ENCODE measurements at places on chromosomes 3 and 15.

DNA sequence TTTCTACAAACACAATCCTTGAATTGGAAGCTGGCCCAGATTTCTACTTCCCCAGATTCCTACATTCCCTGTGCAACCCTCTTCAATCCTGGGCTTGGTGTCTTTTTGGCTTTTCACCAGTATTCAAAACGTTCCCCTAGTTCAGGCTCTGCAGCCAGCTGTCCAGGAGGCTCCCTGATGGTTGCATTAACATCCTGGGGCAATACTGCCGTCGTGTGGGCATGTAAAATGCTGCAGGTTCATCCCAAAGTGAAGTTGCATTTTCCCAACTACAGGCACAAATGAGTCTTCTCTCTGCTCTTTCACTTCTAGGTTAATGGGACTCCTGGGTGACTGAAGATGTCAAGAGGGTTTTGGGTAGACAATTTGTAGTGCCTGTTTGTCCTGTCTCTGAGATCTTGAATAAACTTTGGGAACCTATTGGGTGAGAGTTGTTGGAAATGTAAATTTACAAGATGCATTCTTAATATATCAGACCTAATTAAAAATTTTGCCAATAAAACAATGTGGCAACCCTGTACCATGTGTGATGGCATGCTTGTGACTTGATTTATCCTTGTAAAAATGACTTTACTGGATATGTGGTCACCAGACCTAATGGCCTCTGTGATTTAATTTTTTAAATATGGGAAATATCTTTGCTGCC, 28.6 kb downstream of the SOX14 start:
- peak; percentile 28 for DNase-seq

DNA sequence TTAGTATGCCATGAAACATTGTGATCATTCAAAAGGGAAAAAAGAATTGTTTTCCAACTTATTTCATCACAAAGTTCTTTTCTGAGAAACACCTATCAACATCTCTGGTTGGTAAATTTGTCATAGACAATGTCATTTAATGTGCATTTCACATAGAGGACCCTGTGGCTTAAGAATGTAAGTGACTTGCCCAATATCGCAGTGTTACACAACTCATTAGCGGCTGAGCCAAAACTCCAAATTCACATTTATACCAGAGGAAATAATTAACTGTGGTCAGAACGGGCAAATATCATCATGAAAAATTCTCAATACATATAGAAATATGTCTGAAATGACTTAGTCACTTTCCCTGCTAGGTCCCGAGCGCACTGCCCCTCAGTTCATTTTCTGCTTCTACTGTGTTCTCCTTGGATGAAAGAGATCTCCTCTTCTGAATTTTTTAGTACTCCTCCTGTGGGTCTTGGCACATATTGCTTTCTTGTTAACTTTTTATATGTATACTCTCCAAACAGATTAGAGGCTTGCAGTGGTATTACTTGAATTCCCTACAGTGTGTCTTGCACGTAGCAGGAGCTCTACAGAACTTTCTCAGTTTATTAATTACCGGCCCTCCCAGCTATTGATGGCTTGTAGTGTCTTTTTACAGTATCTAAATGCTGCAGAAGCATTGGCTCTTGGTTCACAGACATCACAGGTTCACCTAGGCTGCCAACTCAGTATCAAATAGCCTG, 33.1 kb downstream of the PTX3 start:
- no peak for DNase-seq

DNA sequence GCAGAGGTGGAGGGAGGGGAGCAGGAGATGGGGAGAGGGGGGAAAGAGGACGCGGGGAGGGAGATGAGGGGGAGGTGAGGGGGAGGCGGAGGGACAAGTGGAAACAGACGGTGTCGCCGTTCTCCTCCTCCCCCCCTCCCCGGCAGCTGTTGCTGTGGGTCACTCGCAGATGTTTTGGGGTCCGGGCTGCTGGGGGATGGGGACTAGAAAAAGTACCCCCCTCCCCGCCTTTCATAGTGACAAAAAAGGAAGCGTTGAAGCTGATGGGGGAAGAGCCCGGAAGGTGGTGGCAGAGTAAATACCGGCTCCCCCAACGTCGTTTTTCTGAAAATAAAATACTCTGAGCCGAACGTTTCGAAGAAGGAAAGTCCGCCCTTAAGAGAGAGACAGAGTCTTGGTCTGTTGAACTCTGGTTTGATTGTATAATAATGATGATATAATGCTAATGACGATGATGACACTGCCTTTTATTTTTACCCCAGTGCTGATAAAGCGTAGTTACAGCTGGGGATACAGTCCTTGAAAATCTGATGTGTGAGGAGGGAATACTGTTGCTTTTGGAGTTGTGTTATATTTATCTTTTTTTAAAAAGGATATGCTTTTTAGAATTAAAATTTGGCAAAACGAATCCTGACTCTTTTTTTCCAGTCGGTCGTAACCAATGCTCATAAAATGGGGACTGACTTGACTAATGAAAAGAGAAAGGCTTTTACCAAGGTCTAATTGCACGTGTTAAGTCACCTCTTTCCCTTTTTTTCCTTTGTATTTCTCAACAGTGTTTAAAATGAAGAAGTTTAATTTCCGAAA, 993 bp downstream of the STXBP5L start:
- DNase-seq, result no peak

DNA sequence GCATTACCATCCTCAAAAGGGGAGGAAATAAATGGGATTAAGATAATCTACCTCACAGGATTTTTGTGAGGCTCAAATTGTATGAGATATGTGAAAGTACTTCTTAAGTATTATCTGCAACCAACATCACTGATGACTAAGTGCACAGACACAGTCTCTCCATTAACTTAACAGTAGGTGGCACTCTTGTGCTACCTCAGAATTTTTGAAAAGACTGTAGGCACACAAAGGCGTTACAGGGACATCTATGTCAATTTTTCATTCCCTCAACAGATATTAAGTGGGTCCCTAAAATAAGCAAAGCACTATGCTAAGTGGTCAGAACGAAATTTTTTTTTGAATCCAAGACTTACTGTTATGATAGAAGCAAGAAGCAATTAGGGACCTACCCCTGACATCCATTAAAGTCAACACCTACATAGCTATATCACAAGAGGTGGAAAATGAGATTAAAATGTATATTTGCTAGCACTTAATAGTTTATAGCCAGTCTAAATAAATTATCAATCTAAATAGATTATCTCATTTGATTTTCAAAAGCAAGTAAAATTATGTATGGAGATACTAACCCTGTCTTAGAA, 52.9 kb downstream of the RYK start:
- peak; percentile 67 for DNase-seq

GRCh38 chr3:48107227-48107626, 81.0 kb downstream of the CDC25A start:
- no peak for DNase-seq

- DNase-seq, result no peak
Observed at GRCh38 chr3:192422321-192422996, 304.9 kb downstream of the FGF12 start.

GRCh38 chr3:186261638-186262037, 100.4 kb downstream of the DGKG start:
- DNase-seq, result no peak

DNA sequence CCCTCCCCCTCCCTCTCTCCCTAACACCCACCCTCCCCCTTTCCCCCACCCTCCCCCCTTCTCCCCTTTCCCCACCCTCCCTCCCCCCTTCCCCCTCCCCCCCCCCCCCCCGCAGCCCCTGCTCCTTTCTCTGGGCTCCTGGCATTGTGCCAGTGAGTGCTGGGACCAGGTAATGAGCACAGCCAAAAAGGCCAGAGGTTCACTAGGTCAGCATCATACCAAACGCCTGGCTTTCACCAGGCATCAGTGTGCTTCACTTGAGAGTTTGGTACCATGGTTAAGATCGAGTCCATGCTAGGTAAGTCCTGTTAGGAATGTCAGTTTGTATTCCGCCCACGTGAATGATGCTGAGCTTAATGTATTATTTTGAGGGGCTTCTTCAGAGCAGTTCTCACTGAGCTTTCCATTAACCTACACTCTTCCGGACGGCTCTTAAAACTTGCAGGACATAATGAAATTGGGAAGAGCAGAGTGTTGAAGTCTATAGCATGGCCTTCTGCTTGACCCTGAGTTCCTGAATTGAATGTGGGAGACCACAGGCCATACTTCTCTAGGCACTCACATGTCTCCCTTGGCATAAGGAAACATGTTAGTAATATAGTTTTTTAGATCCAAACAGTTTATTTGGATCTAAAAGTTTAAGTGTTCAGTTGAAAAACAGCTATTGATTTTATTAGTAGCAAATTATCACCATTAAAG, 45.6 kb downstream of the SENP2 start:
- no peak for DNase-seq

- DNase-seq, result no peak
Observed at GRCh38 chr15:99365242-99365641, 114.0 kb downstream of the LRRC28 start.

- no peak for DNase-seq
Observed at GRCh38 chr15:62969442-62970089, 73.0 kb upstream of the TPM1 start.

GRCh38 chr3:100271522-100271921, 10.7 kb downstream of the TBC1D23 start:
- no peak for DNase-seq

Data from Panc1 (cell line).